ENCODE measurements at places on chromosomes 1 and 21.
A peak's percentile ranks its signal among the peaks of the same experiment; 100 is the strongest.

DNA sequence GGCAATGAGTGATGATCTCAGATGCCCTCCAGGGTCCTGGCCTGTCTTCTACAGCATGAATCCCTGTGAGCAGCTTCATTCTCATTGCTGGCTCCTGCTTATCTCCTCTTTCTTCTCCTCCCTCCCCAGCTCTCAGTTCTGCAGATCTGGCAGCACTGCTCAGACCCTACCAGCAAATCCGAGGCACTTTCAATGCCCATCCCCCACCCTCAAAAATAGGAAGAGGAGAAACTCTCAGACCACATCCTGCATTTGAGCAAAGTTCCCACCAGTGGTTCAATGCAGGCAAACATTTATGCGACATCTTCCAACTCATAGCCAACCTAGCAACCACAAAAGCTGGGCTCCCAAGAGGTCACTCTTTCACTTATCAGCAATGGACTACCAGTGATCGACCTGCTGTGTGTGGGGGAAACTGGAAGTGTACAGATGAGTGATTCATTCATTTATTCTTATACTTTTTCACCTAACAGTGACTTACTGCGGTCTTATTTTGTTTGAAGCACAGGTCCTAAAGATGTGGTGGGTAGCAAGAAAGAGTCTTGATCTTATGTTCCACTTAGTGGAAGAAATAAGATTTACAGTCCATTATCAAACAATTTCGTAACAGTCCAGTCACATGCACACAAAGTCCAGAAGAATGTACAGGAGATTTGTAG, 5.8 kb upstream of the CHI3L2 start:
- peaks cover 4% of the 10 kb centered on the region for H3K27me3 ChIP-seq
- H3K36me3 ChIP-seq = no peaks in the 10 kb centered on the region
- no peak overlapping the region for H3K27ac ChIP-seq
- no peak overlapping the region for H3K4me3 ChIP-seq

GRCh38 chr1:8439015-8439702, 121.2 kb downstream of the SLC45A1 start:
- H3K36me3 ChIP-seq = peaks cover 6% of the 10 kb centered on the region
- H3K27me3 ChIP-seq = peaks cover 2% of the 10 kb centered on the region
- H3K4me3 ChIP-seq = no peak overlapping the region
- peak; percentile 64 for DNase-seq
- H3K27ac ChIP-seq = peak overlapping the region; percentile 84
- H3K4me1 ChIP-seq = peaks cover 25% of the 10 kb centered on the region

DNA sequence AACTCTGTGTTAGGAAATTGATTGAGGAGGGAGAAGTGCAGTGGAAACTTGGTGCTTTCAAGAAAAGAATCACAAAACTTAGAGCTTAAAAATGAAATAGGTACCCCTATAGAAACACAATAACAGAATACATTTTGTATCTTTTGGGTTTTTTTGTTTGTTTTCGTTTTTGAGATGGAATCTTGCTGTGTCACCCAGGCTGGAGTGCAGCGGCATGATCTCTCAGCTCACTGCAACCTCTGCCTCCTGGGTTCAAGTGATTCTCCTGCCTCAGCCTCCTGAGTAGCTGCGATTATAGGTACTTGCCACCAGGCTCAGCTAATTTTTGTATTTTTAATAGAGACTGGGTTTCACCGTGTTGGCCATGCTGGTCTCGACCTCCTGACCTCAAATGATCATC, 51.5 kb upstream of the RAVER2 start:
- H3K4me1 ChIP-seq = peaks cover 14% of the 10 kb centered on the region
- DNase-seq = no peak
- no peak overlapping the region for H3K4me3 ChIP-seq
- peaks cover 2% of the 10 kb centered on the region for H3K27me3 ChIP-seq

DNA sequence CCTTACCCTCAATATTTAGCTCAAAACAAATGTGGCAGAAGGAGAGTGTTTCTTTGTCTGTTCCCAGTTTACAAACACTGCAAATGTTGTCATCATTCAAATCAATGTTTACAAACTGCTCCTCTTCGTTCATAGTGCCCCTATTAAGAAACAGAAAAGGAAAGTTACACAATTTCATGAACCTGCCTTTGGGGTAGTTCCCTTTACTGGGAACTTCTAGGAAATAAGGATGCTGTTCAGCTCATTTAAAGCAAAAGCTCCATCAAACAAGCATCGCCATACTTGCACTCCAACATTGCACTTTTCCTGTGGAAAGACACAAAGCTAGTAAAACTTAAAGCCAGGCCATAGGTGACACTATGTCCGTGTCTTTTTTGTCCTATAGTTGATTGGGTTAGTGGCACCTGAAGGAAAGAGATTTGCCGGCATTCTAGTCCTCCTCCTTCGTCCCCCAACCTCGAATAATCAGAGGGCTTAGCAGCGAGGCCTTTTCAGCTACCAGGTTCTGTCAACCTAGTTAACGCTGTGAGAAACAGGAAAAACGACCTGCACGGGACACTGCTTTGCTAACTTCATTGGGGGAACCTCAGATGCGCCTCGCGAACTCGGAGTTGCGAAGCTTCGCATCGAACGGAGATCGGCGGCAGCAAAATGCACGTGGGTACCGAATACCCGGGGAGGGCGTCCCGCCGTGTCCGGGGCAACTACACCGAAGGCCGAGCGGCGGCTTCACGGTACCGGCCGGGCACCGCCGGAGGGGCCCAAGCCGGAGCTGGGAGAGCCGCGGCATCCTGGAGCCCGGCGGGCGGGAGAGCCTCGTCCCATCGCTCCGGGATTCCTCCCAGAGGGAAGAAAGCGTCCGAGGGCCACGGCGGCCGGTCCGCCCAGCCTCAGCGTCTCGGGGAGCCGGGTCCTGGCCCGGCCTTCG, 706 bp downstream of the C21orf91 start:
- H3K4me3 ChIP-seq = peak overlapping the region; percentile 94

DNA sequence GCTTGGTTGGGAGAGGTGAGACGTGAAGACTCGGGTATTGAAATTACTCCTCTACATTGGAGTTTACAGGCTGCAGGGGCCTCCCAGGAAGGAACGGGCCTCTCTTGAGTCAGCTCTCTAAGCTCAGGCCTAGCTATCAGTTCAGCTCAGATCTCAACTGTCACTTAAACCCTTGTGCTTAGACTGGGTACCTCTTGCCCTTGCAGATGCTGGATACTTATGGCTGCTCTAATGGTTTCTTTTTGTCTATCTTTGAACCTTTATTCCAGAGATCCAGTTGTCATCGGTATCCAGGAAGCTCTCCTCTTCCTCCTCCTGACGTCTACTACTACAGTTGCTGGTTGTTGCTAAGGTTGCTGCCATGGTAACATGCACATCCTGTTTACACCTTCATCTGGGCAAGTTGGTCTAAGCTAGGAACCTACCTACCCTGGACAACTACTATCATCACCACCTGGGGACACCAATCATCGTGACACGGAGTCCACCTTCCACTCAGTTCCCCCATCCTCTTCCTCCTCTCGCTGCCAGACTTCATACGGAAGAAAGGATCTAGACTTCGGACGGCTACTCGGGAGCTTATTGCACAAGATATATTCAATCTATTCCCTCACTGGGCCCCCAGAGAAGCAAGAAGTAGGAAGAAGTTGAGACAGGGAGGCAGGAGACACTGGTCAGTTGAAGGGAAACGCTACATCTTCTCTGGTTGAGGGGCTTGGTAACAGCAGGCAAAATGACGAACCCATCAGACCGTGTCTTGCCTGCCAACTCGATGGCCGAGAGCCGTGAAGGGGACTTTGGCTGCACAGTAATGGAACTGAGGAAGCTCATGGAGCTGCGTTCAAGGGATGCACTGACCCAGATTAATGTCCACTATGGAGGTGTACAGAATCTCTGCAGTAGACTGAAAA, 56.1 kb downstream of the ATP2B4 start:
- H3K4me3 ChIP-seq = no peak overlapping the region
- H3K4me1 ChIP-seq = peaks cover 47% of the 10 kb centered on the region
- no peak for DNase-seq
- peaks cover 33% of the 10 kb centered on the region for H3K36me3 ChIP-seq
- peaks cover 5% of the 10 kb centered on the region for H3K27me3 ChIP-seq
